Activated CD8-positive, alpha-beta T cell treated with anti-CD3 and anti-CD28 coated beads for 36 hours (primary cell): ENCODE measurements at places on chromosomes 12 and 14. TPM values are rescaled to one million over a fixed set of nuclear protein-coding genes. Genes with fewer than 3 reads are reported as not detected.

Gene ADAM20
- 0.45 TPM for total RNA-seq

Gene ART4
- not detected for total RNA-seq

Gene ACSS3
- total RNA-seq = not detected

Gene MGST1
- not detected for total RNA-seq

Gene MYF6
- total RNA-seq = not detected

- DNase-seq = no peak
- H3K36me3 ChIP-seq = no peaks in the 10 kb centered on the region
- no peak overlapping the region for H3K4me3 ChIP-seq
- H3K4me1 ChIP-seq = peaks cover 48% of the 10 kb centered on the region
- no peaks in the 10 kb centered on the region for H3K27me3 ChIP-seq
Measured at GRCh38 chr12:92466391-92467305, 236.1 kb upstream of the PLEKHG7 start.

- H3K4me1 ChIP-seq = peaks cover 4% of the 10 kb centered on the region
- peaks cover 9% of the 10 kb centered on the region for H3K27me3 ChIP-seq
- H3K36me3 ChIP-seq = no peaks in the 10 kb centered on the region
- H3K4me3 ChIP-seq = no peak overlapping the region
- no peak overlapping the region for H3K27ac ChIP-seq
Measured at GRCh38 chr14:89910691-89911009, 43.9 kb downstream of the EFCAB11 start.

DNA sequence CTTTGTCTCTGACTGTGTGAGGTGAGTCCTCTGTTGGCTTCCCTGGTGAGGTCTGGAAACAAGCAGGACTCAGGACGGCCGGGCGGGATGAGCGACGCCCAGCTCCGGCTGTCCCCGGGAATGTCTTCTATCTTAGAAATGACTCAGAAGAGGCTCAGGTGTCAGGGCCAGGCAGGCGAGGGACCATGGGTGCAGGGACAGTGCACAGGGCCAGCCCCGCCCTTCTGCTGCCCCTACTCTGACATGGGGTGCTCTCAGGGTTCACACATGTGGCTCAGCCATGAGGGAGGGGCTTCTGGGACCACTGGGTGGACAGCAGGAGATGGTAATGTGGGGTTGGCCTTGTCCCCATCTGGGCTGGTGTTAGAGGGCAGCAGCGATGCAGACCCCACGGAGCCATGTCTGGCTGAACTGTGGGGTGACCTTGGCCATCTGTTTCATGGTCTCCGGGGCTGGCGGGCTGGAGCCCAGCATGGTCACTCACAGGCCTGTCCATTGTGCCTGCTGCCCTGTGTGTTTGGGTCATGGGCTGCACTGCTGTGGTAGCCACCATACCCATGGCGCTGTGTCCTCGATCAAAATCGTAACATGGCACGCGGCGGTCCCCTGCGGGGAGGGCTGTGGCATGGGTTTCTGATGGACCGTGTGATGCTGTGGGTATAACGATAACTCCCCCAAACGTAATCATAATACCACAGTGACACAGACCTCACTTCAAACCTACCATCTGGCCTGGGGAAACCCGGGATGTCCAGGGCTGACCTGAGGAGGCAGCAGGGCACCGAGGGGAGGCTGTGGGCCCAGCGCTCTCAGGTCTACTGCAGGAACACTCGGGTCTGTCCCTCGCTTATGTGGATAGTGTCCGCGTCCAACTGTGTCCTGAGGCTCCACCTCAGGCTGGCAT is 368.8 kb downstream of the TMEM121 start:
- no peak overlapping the region for H3K27ac ChIP-seq
- no peaks in the 10 kb centered on the region for H3K36me3 ChIP-seq
- no peak for DNase-seq
- H3K4me3 ChIP-seq = no peak overlapping the region

- no peaks in the 10 kb centered on the region for H3K27me3 ChIP-seq
- H3K4me1 ChIP-seq = peaks cover 16% of the 10 kb centered on the region
- no peak overlapping the region for H3K4me3 ChIP-seq
- no peak overlapping the region for H3K27ac ChIP-seq
Measured at GRCh38 chr12:111089616-111090015, 169.2 kb upstream of the MYL2 start.

GRCh38 chr14:54606631-54607133 is 39.8 kb downstream of the SAMD4A start:
- no peak overlapping the region for H3K4me3 ChIP-seq
- peaks cover 1% of the 10 kb centered on the region for H3K27me3 ChIP-seq
- no peaks in the 10 kb centered on the region for H3K36me3 ChIP-seq
- DNase-seq = no peak
- no peaks in the 10 kb centered on the region for H3K4me1 ChIP-seq
- H3K27ac ChIP-seq = no peak overlapping the region

GRCh38 chr14:88835661-88836060 is 11.2 kb downstream of the TTC8 start:
- no peak overlapping the region for H3K4me3 ChIP-seq
- H3K36me3 ChIP-seq = no peaks in the 10 kb centered on the region
- no peak overlapping the region for H3K27ac ChIP-seq
- peaks cover 8% of the 10 kb centered on the region for H3K27me3 ChIP-seq
- DNase-seq = no peak

DNA sequence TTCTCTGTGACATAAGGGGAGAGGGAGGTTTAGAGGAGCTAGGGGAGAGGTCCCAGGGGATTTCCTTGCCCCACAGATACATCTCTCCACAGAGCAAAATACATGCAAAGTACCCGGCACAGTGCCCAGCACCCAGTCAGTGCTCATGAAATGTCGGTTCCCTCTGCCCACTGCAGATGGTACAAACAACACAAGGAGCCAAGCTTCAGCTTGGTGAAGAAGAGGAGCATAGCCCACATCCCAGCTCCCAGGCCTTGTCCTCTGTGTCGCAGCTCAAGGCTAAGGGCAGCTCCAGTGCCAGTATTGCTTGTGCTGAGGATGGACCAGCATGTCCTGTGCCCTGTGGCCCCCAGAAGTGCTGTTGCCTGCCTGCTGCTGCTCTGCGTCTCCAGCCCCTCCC is 35.0 kb upstream of the FKBP4 start:
- peaks cover 6% of the 10 kb centered on the region for H3K27me3 ChIP-seq
- H3K4me1 ChIP-seq = no peaks in the 10 kb centered on the region
- no peaks in the 10 kb centered on the region for H3K36me3 ChIP-seq
- no peak overlapping the region for H3K4me3 ChIP-seq

GRCh38 chr14:61562321-61563161 is 132.8 kb upstream of the HIF1A start:
- H3K27ac ChIP-seq = peak overlapping the region; percentile 74
- H3K4me3 ChIP-seq = no peak overlapping the region
- peaks cover 17% of the 10 kb centered on the region for H3K36me3 ChIP-seq
- no peaks in the 10 kb centered on the region for H3K27me3 ChIP-seq
- DNase-seq = peak; percentile 64
- peaks cover 56% of the 10 kb centered on the region for H3K4me1 ChIP-seq

- no peak for DNase-seq
- H3K4me1 ChIP-seq = peaks cover 9% of the 10 kb centered on the region
- peaks cover 12% of the 10 kb centered on the region for H3K36me3 ChIP-seq
- peaks cover 40% of the 10 kb centered on the region for H3K27me3 ChIP-seq
- H3K4me3 ChIP-seq = no peak overlapping the region
Measured at GRCh38 chr12:77062846-77063461, 2.4 kb downstream of the E2F7 start.
